MG63 (cell line): ENCODE measurements at places on chromosomes 3 and 15. TPM values are rescaled to one million over a fixed set of nuclear protein-coding genes. Genes with fewer than 3 reads are reported as not detected.

DNA sequence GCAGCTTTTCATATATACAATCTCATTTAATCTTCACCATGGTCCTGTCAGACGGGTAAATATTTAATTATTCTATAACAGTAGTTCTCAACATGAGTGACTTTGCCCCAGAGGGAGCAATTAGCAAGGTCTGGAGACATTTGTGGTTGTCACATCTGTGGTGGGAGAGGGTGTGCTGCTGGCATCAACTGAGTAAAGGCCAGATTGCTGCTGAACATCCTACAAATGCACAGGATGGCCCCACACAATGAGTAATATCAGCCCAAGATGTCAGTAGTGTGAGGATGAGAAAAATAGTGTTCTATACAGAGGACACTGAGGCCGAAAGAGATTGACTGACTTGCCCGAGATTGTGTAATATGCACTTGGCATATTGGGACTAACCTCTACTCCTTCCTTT lies 156.0 kb downstream of the AGBL1 start:
- DNase-seq = no peak

GRCh38 chr15:96746665-96747064 lies 416.2 kb downstream of the NR2F2 start:
- no peak for DNase-seq

- DNase-seq = no peak
Observed at GRCh38 chr15:90697175-90697574, 20.0 kb upstream of the BLM start.

DNA sequence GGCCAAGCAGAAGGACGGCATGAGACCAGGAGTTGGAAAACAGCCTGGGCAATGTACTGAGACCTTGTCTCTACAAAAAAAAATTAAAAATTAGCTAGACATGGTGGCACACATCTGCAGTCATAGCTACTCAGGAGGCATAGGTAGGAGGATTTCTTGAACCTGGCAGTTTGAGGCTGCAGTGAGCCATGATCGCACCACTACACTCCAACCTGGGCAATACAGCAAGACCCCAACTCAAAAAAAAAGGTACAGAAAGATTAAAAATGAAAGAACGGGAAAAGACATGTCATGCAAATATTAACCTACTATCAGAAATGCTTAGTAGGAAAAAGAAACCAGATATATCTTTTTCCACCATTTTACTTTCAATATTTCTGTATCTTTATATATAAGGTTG lies 99.6 kb upstream of the ATP11B start:
- DNase-seq = no peak

- DNase-seq = no peak
Observed at GRCh38 chr15:45448066-45448915, 69.9 kb upstream of the GATM start.

DNA sequence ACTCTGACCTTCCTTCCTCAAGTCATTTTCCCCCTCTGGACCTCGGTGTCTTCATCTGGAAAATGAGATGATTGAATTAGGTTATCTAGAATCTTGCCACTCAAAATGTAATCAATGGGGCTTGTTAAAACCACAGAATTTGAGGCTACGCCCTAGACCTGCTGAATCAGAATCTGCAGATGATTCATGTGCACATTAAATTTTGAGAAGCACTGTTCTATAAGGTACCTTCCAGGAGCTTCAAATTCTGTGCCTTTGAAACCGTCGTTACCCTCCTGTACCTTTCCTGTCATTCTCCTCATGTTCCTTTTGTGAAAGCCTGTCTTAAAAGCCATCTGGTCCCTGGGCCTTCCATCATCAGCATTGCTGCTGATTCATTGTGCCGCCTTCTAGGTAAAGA lies 172.4 kb upstream of the TOPAZ1 start:
- DNase-seq = no peak

DNA sequence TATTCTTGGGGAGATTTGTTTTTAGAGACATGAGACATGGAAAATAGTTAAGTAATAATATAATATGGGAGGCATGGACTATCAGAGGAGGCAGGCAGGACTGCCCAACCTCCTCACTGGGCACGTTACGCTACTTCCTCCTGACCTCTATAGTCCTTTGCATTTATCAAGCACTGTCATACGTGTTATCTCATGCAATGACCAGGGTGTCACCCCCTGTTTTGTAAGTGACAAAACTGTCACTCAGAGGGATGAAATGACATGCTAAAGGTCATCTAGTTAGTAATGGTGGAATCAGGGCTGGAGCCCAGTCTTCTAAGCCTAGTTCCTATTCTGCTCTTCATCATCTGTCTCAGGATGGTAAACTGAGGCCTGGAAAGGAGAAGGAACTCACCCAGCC lies 66.7 kb downstream of the ST6GAL1 start:
- DNase-seq = no peak

Gene COL6A6
- not detected in 2 replicates for total RNA-seq

Gene ZPLD1
- not detected in 2 replicates for total RNA-seq

Gene TIMMDC1
- 73.8 and 95.4 TPM in 2 replicates for total RNA-seq
